ENCODE measurements at places on chromosomes 6 and 20. TPM values are rescaled to one million over a fixed set of nuclear protein-coding genes. Genes with fewer than 3 reads are reported as not detected.

DNA sequence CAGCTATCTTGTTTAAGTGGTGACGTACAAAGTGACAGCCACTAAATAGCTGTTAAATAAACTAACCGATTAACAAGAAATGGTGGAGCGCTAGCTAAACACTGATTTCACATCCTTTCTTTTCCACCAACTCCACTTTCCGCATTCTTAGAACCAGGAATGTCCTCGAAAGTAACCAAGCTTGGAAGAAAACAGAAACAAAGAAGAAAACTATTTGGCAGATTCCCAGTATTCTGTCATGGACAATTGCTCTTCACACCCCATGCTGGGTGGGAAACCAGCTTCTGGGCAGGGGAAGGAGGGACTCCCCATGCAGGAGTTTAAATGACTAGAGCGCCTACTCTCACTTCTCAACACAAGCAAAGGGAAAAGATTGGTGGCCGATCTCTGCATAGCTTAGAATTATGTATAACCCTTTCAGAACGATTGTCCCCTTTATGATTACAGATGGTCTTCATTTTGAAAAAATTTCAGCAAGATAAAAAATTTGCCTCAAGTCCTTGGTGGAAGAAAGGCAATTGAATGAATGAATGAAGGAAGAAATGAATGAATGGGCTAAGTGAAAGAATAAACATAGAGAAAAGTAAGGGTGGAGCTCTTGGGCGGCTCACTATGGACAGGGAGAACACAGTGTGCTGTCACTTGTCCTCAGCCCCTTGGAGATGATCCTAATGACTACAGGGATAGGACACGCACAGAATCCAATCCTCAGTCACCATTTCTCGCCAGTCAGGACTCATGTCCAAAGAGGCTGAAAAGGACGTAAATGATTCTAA is 148.7 kb upstream of the NEDD9 start:
- H3K36me3 ChIP-seq: no peaks in the 10 kb centered on the region
- H3K27ac ChIP-seq: no peak overlapping the region
- no peaks in the 10 kb centered on the region for H3K27me3 ChIP-seq
- DNase-seq: no peak

GRCh38 chr6:87729965-87730719 is 28.1 kb upstream of the AKIRIN2 start:
- no peaks in the 10 kb centered on the region for H3K27me3 ChIP-seq
- peaks cover 17% of the 10 kb centered on the region for H3K4me1 ChIP-seq

DDO gene
- total RNA-seq: 3.6 TPM

DNA sequence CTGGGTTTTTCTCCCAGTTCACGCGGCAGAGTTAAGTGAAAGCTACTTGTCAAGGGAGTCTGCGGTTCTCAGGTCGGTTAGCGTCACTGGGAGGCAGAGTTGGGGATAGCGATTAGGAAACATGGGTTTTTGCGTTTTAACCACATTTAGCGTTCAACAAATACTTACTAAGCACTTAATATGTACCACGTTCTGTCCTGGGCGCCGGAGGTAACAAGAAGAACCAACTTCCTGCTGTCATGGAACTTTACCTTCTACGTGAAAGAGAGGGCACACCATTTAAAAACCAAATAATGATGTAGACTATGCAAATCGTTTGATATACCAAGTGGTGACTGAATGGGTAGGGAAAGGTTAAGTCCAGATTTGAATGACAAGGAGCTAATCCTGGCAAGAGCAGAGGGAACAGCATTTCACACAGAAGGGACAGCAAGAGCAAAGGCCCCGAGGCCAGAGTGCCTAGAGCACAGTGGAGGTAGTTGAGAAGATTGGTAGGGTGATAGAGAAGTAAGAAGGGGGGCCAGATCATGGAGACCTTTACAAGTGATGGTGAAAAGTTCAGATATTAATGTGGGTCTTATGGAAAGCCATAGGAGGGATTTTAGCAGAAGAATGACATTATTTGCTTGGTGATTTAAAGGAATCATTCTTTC is 744 bp downstream of the RIOK1 start:
- peaks cover 14% of the 10 kb centered on the region for H3K36me3 ChIP-seq
- peak overlapping the region; percentile 79 for H3K4me3 ChIP-seq
- peaks cover 24% of the 10 kb centered on the region for H3K4me1 ChIP-seq
- H3K27me3 ChIP-seq: no peaks in the 10 kb centered on the region
- H3K27ac ChIP-seq: peak overlapping the region; percentile 71
- DNase-seq: no peak

PNISR gene
- total RNA-seq: 81.9 TPM

DNA sequence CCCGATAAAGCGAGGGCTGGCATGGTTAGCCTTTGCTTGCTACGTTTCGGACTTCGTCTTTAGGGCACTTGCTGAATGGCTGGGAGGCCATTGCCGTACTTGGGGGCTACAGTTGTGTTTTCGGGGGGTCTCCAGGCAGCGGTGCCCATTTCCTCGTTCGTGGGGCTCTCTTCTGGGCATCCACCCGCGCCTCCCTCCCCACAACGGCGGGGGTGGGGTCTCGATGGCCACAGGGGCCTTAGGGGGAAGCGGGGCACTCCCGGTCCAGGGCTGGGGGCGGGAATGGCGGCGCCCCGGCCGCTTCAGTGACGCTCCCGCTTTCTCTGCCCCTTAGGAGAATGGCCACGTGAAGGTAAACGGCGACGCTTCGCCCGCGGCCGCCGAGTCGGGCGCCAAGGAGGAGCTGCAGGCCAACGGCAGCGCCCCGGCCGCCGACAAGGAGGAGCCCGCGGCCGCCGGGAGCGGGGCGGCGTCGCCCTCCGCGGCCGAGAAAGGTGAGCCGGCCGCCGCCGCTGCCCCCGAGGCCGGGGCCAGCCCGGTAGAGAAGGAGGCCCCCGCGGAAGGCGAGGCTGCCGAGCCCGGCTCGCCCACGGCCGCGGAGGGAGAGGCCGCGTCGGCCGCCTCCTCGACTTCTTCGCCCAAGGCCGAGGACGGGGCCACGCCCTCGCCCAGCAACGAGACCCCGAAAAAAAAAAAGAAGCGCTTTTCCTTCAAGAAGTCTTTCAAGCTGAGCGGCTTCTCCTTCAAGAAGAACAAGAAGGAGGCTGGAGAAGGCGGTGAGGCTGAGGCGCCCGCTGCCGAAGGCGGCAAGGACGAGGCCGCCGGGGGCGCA is 2.4 kb downstream of the MARCKS start:
- peaks cover 16% of the 10 kb centered on the region for H3K4me1 ChIP-seq
- peak; percentile 93 for DNase-seq
- no peaks in the 10 kb centered on the region for H3K27me3 ChIP-seq

DNA sequence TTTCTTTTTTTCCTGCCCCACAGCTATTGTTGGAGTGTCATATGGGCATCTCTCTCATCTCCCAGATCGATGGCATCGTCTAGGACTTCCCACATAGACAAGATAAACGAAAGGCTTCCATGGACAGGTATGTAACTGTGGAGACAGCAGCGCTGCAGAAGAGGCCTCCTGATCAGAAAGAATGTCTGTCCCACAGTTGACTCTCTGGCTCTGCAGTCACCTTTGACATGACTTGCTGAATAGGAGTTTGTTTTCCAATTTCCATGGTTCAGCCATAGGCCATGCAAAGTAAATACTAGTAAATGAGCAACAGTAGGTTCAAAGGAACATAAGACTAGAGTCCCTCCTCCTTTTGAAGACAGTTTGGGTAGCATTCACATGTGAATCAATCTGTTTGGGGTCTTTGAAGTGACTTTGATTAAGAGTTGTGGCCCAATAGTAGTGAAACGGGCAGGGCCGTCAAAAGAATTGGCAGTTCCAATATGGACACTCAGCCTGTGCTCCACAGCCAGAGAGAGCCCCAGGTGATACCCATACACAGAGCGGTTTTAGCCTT is 134.7 kb upstream of the IFNGR1 start:
- DNase-seq: no peak
- no peaks in the 10 kb centered on the region for H3K4me1 ChIP-seq
- H3K36me3 ChIP-seq: no peaks in the 10 kb centered on the region
- no peak overlapping the region for H3K27ac ChIP-seq

GRCh38 chr20:35742741-35743523 is 872 bp upstream of the RBM39 start:
- peaks cover 28% of the 10 kb centered on the region for H3K36me3 ChIP-seq
- peak overlapping the region; percentile 99 for H3K27ac ChIP-seq
- H3K4me1 ChIP-seq: peaks cover 36% of the 10 kb centered on the region
- DNase-seq: no peak

- DNase-seq: peak; percentile 49
- no peaks in the 10 kb centered on the region for H3K4me1 ChIP-seq
- H3K27me3 ChIP-seq: no peaks in the 10 kb centered on the region
- no peak overlapping the region for H3K27ac ChIP-seq
Measured at GRCh38 chr6:125393449-125393858, 91.7 kb upstream of the HDDC2 start.

ME1 gene
- total RNA-seq: 31.8 TPM

COL11A2 gene
- total RNA-seq: 1.8 TPM

ELOVL4 gene
- total RNA-seq: 6.8 TPM

DNA sequence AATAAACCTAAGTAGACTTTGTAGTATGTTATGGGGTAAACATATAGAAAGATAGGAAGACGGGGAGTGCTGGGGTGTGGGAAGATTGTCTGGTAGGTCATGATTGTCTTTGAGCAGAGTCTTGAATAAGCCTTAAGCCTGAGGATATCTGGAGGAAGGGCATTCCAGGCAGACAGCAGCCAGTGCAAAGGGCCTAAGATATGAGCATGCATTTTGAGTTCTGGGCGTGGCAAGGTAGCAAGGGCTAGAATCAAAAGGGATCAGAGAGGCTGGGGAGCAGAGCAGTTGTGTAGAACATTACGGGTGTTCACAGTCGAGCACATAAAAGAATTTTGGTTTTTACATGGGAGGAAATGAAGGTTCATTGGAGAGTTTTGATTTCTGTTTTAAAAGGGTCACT is 14.3 kb downstream of the BICRAL start:
- H3K27me3 ChIP-seq: no peaks in the 10 kb centered on the region
- no peaks in the 10 kb centered on the region for H3K36me3 ChIP-seq
- H3K27ac ChIP-seq: no peak overlapping the region

- H3K4me3 ChIP-seq: no peak overlapping the region
- no peaks in the 10 kb centered on the region for H3K36me3 ChIP-seq
- DNase-seq: no peak
Measured at GRCh38 chr6:154353626-154354025, 3.0 kb downstream of the IPCEF1 start.

DNA sequence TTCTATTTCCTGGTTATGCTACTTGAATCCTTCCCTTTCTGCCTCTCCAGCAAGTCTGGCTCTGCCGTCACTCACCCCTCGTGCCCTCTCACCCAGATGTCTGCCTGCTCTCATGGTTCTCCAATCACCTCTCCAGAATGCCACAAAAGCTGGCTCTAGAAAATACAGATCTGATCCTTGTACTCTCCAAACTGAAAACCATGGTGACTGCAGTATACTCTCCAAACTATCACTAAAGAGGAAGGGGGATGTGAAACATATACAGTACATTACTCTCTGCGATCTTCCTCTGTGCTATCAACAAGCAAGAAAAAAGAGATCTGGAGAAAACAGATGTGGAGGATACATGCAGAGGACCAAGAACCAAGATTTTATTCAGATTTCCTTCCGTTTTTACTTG is 91.1 kb downstream of the ATXN1 start:
- no peak overlapping the region for H3K27ac ChIP-seq
- DNase-seq: no peak
- no peaks in the 10 kb centered on the region for H3K36me3 ChIP-seq
- no peaks in the 10 kb centered on the region for H3K27me3 ChIP-seq
- peaks cover 14% of the 10 kb centered on the region for H3K4me1 ChIP-seq

- H3K4me3 ChIP-seq: no peak overlapping the region
- no peaks in the 10 kb centered on the region for H3K36me3 ChIP-seq
- DNase-seq: no peak
- H3K27ac ChIP-seq: no peak overlapping the region
- no peaks in the 10 kb centered on the region for H3K27me3 ChIP-seq
Measured at GRCh38 chr20:59725476-59726280, 121.3 kb downstream of the PHACTR3 start.

DNA sequence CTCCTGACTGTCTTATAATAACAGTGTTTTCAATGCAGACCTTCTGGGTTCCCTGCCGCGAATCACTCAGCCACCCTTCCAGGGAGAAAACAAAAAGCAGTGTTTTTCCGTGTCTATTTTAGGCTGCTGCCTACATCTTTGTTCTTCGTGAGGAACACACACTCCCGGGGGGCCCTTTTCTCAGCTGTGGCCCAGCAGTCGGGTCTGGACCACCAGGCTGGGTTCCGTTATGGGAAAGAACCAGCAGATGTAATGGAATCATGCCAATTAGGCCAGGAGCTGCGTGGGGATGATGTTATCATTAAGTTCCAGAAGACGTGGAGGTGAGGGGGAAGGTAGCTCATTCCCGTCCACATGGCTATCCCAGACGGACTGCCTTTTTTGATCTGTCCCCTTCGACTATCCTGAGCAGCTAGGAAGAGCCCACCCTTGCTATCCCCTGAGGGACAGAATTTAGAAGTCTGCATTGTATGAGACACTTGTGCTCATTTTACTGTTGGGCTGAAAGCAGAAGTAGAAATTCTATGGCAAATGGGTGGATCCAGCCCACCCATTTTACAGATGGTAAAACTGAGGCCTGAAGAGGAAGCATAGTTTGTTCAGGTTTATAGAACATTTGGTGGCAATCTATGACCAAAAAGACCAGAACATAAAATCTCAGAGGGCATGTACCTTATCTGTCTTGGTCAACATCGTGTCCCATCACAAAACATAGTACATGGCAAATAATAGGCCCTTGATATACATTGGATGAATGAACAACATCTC is 54.5 kb downstream of the KCNB1 start:
- H3K27me3 ChIP-seq: peaks cover 60% of the 10 kb centered on the region
- no peak overlapping the region for H3K4me3 ChIP-seq
- H3K27ac ChIP-seq: no peak overlapping the region
- DNase-seq: no peak
- no peaks in the 10 kb centered on the region for H3K4me1 ChIP-seq
- H3K36me3 ChIP-seq: no peaks in the 10 kb centered on the region

DNA sequence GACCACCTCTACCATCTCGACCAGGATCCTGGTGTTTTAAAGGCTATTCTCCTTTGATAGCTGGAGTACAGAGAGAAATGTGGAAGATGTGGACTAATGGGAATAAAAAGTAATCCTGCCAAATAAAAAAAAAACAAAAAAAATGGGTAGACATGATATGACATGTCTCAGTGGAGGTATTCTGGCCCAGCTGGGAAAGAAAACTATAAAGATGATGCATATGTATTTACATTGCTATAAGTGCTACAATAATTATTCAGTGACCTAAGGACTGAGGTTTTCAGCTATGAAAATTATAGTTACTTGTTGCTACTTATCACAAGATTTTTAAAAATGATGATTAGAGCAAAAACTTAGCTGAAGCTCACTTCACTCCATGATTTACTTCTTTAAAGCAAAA is 101.1 kb downstream of the SIM1 start:
- H3K27me3 ChIP-seq: no peaks in the 10 kb centered on the region
- DNase-seq: no peak
- H3K4me3 ChIP-seq: no peak overlapping the region

- H3K27ac ChIP-seq: no peak overlapping the region
- H3K4me3 ChIP-seq: no peak overlapping the region
- no peak for DNase-seq
- no peaks in the 10 kb centered on the region for H3K4me1 ChIP-seq
- H3K27me3 ChIP-seq: no peaks in the 10 kb centered on the region
Measured at GRCh38 chr6:81084776-81085430, 667.6 kb downstream of the TENT5A start.

- no peaks in the 10 kb centered on the region for H3K4me1 ChIP-seq
- H3K27me3 ChIP-seq: peaks cover 26% of the 10 kb centered on the region
Measured at GRCh38 chr20:4835244-4836177, 113.8 kb downstream of the PRND start.

GRCh38 chr6:92989656-92990055 is 429.7 kb downstream of the EPHA7 start:
- no peaks in the 10 kb centered on the region for H3K27me3 ChIP-seq
- H3K4me1 ChIP-seq: no peaks in the 10 kb centered on the region
- no peak overlapping the region for H3K4me3 ChIP-seq
- H3K36me3 ChIP-seq: no peaks in the 10 kb centered on the region

TUBB2B gene
- total RNA-seq: 5.6 TPM

ARFGEF3 gene
- total RNA-seq: under 0.01 TPM

BPI gene
- total RNA-seq: not detected

Data from osteoblast (primary cell).